Posterior vena cava (tissue), 2 donors: ENCODE measurements at places on chromosomes 7 and 10. TPM values are rescaled to one million over a fixed set of nuclear protein-coding genes. Genes with fewer than 3 reads are reported as not detected.

The ENTPD1 gene
- 62.5 TPM for total RNA-seq

The PIP gene
- not detected for total RNA-seq

The GIMAP4 gene
- total RNA-seq: 30.1 TPM

The NYAP1 gene
- 1.4 TPM for total RNA-seq

DNA sequence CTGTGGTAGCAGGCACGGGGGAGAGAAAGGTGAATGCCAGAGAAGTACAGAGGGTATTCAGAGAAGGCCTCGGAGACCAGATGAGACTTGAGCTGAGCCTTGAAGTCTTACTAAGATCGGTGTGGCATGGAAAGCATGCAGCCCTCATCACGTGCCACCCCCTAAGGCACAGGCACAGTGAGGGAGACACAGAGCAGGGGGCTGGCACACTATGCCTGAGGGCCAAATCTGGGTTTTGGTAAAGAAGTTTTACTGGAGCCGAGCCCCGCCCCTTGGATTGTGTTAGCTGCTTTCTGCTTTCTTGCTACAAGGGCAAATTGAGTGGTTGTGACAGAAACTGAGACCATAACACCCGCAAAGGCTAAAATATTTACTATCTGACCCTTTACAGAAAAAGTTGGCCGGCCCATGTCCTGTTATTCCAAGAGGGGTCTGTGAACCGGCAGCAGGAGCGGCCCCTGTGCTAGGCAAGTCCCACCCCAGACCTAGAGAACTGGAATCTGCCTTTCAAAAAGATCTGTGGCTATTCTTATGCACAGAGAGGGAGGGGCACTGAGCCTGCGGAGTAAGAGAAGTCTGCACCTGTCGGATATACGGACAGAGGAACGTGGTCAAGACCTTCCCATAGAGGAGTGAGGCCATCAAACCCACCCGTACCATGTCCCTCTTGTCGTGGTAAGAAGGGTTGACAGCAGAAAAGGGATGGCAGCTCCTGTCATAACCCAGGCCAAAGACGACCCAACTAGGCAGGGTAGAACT is 109.3 kb upstream of the RHEB start:
- no peak for DNase-seq

- DNase-seq: no peak
These were observed 652.0 kb upstream of the NRP1 start for GRCh38 chr10:33986515-33986914.

GRCh38 chr7:35599645-35600044 is 95.3 kb downstream of the HERPUD2 start:
- DNase-seq: no peak

- no peak for DNase-seq
These were observed 11.4 kb downstream of the BUB3 start for GRCh38 chr10:123165445-123166072.

- no peak for DNase-seq
These were observed 40.7 kb upstream of the GJD4 start for GRCh38 chr10:35564341-35564968.

- peak; percentile 31 for DNase-seq
These were observed 32.0 kb downstream of the NUB1 start for GRCh38 chr7:151373599-151373998.

DNA sequence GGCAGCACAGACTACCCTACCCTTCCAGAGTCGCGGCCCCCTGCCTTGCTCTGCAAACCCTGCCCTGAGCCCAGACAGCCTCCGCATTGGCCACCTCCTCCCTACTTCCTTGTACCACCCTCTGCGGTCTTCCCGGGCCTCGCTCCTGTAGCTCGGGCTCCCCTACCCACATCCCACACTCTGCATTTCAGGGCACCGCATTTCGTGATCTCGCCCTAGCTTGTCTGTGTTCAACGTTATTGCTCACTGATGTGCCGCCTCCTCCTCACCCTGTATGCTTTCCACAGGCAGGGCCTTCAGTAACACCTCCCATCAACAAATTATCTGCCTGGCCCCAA is 6.6 kb downstream of the PDIA4 start:
- DNase-seq: no peak

GRCh38 chr7:28383975-28384374 is 28.3 kb upstream of the CREB5 start:
- DNase-seq: no peak
